ENCODE measurements at places on chromosomes 7 and 10. TPM values are rescaled to one million over a fixed set of nuclear protein-coding genes. Genes with fewer than 3 reads are reported as not detected.

DNA sequence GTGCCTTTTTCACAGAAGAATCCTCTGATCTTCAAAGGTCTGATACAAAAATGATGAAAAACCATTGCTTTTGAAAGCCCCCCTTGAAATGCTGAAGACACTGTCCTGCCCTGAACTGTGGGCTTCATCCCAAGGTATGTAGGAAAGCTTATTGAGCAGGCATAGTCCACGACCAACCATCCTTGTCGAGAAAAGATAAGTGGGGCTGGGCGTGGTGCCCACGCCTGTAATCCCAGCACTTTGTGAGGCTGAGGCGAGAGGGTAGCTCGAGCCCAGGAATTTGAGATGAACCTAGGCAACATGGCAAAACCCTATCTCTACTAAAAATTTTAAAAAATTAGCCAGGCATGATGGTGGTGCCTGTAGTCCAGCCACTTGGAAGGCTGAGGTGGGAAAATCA, 25.6 kb downstream of the TACR2 start:
- no peak for DNase-seq

DNA sequence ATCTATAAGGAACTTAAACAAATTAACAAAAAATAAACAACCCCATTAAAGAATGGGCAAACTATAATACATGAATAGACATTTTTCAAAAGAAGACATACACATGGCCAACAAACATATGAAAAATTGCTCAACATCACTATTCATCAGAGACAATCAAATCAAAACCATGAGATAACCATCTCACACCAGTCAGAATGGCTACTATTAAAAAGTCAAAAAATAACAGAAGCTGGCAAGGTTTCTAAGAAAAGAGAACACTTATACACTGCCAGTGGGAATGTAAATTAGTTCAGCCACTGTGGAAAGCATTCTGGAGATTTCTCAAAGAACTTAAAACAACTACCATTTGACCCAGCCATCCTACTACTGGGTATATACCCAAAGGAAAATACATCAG, 280.5 kb downstream of the THSD7A start:
- DNase-seq, result no peak

DNA sequence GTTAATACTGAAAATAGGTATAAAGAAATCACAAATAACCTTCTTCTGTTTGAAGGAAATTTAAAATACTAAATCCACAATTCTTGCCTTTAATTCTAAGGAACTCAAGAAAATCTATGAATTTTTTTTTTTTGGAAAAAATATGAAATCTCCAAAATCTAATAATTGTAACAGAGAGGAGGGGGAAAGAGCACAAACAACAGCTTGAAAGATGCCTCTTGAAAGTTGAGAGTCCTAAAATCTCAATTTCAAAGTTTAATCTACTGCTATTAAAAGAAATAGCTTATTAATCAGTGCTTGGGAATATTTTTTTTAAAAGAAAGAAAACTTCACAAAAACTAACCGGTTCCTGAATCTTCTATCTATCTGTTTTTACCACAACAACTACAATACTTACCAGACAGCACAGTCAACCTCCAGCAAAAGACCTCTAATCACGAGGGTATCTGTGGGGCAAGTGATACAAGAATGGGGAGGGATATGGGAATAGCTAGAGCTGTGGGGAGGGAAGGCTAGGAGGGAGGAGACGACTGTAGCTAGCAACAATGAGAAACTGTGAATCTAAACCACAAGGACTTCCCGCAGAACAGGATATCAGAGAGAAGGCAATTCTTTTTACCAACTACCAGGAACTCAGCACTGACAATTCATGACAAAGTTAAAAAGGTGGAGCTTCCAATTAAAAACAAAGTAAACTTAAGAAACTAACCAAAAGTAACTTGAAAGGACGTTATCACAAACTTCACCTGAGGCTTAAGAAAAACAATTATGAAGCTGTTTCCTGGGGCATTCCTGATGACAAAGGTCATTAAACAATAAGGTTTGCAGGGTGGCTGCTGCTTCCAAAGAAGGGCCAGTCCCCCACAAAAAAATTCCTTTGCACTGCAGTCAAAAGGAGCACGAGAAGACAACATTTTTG, at the start of gene USP54:
Gene USP54, minus strand, starts transcription at position 462 of the 919 bp plus-strand sequence. CDS start 15,684 bp downstream, outside the sequence.
- no peak for DNase-seq

GRCh38 chr10:15124190-15124589, 27.0 kb downstream of the RPP38 start:
- no peak for DNase-seq

GRCh38 chr7:50595491-50596102, 30.4 kb upstream of the DDC start:
- DNase-seq, result peak; percentile 24

DNA sequence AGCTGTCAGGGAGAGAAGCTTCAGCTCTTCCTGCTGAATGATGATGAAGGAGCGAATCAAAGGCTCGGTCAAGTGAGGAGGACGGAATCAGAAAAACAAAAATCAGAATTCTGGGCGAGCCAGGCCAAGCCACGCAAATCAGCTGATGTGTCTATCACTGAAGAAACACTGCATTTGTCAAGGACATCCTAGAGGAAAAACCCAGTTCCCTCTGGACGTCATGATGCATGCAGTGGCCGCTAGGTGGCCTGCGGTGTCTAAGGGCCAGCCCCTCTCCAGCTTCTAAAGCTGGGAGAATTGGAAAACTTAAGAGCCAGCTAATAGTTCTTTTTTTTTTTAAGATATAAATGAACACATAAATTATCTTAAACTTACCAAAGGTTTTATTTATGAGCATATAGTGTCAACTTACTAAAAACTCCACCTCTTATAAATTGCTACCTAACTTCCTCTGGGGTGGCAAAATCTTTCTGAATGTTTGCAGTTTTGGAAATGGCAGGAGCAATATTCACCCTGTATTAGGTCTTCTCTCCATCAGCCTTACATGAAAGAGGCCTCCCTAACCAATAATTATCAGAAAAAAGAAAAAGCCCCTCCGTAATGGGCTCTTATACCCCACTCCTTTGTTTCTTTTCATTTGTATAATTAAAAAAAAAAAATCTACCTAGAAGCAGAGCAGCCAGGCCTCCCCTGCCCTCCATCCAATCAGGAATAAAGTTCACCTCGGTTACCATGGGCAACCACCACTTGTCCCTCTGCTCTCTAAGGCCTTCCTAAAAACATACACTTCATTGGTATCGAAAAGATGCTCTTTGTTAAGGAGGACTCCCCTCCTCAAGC, 186.8 kb downstream of the USP6NL start:
- peak; percentile 9 for DNase-seq

- DNase-seq, result no peak
Measured at GRCh38 chr7:159034988-159035387, 109.7 kb downstream of the VIPR2 start.

- no peak for DNase-seq
Measured at GRCh38 chr10:122307669-122308416, 36.7 kb downstream of the BTBD16 start.

GRCh38 chr10:26378861-26379294, 59.3 kb upstream of the APBB1IP start:
- no peak for DNase-seq

DNA sequence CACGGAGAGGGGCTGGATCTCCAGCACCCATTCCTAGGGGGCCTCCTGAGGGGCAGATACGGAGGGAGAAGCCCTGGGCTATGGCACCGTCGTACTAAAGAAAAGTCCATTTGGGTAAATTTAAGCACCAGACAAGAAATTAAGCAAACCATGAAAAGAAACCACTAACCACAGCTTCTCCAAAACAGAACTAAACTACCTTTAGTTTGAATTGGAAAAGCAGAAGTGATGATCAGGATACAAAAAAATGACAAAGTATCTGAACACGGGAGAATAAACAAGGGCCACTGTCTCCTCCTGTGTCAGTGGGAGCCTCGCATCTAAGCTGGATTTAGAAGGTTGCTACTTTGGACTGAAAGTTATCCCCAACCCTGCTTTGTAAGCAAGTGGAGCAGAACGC, 69.1 kb downstream of the DIP2C start:
- no peak for DNase-seq

SYT15 gene
- 0.51 TPM for total RNA-seq

CPA2 gene
- 0.14 TPM for total RNA-seq

TRIM73 gene
- total RNA-seq, result 3.6 TPM

DYNC1I1 gene
- total RNA-seq, result not detected

MSMB gene
- total RNA-seq, result not detected

TMEM270 gene
- not detected for total RNA-seq

DNA sequence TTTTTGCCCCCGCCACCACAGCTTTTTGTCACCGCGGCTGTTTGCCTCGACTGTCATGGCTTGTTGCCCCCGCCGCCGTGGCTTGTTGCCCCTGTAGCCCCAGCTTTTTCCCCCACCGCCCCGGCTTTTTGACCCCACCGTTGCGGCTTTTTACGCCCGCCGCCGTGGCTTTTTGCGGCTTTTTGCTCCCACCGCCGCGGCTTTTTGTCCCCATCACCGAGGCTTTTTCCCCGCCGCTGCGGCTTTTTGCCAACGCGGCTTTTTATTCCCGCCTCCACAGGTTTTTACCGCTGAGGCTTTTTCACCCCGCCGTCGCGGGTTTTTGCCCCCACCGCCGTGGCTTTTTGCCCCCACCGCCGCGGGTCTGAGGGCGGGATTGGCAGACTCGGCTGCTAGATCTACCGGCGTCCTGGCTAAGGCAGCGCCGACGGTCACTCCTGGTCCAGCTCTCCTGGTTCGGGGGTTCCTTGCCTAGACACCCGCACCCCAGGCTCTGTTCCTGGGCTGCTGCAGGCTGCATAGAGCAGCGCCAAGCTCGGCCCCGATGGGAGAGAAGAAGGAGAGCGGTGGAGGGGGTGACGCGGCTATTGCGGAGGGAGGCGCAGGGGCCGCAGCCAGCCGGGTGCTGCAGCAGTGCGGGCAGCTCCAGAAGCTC, 637.7 kb downstream of the ZNF716 start:
- no peak for DNase-seq

DNA sequence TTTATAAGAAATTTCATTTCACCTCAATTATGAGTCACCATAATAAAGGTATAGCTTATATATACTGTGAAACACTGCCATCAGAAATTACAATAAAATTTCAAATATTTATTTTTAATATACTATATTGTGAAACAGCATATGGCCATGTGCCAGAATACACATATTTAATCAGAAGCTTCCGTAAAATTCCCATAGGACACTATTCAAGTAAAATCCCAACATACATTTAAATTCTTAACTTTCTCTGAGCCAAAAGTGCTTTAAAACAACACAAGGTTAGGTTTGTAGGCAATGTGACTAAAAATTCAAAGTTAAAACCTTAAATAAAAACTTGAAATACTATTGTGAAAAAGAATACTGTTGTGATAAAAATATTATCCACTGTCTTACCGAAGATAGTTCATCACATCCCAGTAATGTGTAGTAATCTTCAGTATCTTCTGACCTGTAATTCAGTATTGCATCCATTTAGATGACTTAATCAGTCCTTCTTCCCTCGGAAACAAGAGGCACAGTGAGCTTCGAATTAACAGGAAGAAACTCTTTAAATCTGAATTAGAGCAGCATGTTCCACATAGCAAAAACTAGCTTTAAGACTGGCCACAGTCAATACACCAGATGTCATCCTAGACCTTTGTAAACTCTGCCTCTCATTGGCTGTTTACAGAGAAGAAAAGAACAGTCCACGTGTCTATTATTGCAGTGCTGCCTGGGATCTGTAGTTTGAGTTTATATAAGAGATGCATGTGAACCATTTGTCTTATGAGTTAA, at the start of gene DNAJC12:
Gene DNAJC12, minus strand, starts transcription at position 648 of the 774 bp plus-strand sequence. Its CDS starts 177 bp downstream, at position 471.
- no peak for DNase-seq

GRCh38 chr10:28939281-28940157, 262.2 kb downstream of the BAMBI start:
- DNase-seq, result no peak

DNA sequence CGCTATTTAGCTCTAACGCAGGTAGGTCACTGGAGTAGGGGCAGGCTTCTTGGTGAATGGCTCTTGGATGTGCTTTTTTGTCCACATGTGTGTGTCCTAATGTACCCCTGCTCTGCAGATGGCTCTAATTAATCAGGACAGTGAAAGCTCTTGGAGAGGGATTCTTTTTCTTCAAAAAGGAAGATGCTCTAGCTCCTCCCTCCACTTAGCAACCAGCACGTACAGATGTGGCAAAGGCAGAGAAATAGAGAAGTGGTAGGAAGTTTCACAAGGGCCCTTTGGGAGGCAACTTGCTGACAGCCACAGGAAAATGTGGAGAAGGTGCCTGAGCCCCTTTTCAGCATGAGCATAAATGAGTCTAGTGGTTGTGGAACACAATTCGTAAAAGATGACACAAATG, 221.7 kb downstream of the PLXNA4 start:
- DNase-seq, result no peak

DNA sequence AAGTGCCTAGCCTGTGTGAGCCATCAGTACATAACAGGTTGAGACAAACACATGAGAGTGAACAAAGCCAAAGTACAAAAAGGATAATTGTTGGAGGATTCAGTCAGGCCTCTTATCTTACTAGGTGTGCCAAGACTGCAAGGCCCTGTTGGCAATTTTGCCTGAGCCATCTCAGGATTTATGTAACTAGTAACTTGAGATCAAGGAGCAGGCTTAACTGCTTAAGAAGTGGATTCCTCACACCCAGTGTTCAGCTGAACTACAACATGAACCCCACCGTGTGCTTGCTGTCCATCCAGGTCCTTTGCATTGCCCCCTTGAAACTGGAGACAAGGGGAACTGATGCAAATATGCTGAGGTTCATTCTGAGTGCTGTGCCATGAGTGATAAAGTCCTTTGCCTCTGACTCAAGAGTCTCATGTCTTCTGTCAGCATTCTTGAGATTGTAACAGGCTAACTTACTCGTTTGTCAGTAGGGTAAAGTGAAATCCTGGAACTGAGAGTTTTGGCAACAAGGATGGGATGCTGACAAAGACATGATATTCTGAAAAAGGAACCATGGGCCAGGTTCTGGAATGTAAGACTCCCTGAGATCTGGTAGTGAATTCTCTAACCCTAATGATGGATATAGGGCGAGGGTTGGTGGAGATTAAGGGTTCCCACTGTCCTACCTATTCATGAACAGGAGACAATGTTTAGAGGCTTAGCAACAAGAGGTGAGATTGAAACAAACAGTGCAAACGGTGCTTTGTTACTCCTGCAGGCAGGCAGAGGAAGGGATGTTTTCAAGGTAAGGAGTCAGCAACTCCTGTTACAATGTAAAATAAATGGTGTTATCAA, 44.1 kb upstream of the GATAD1 start:
- no peak for DNase-seq

DNA sequence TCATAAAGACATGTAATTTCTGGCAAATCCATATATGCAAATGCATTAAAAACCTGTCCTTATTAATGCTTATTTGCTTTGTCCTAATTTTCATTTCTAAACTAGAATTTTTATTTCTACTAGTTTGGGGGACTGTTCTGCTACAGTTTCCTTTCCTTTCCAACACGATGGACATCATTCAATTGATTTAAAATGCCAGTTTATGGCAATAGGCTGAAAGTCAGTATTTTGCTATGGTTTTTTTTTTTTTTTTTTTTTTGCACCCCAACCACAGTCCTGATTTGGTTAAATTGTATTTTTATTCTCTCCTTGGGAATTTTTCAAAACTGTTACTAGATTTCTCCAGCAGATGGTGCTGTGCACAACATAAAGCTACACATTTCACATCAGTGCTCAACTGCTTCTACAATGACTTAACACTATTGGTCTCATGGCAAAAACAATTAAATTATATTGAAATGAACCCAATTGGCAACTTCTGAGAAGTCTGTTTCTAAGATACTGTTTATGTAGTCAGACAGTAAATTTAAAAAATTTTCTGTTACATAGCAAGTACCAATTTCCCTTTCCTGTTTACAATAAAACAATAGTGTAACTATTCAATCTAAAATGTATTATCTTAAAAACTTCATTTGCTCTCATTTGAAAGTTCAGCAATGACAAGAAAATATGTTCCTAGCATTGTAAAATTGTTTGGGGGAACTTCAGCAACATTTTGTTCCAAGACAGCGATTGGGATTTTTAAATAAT, 193.8 kb upstream of the CCDC6 start:
- DNase-seq, result no peak

PPP1R3C gene
- total RNA-seq, result 0.07 TPM

TSPAN14 gene
- 48.9 TPM for total RNA-seq

IFIT1B gene
- total RNA-seq, result not detected

ASZ1 gene
- not detected for total RNA-seq

Measured in activated CD4-positive, alpha-beta memory T cell treated with anti-CD3 and anti-CD28 coated beads for 36 hours (primary cell).